ENCODE measurements at places on chromosomes 5 and 9.

- no peak for DNase-seq
These were observed 185.9 kb upstream of the RASA1 start for GRCh38 chr5:87081511-87082372.

DNA sequence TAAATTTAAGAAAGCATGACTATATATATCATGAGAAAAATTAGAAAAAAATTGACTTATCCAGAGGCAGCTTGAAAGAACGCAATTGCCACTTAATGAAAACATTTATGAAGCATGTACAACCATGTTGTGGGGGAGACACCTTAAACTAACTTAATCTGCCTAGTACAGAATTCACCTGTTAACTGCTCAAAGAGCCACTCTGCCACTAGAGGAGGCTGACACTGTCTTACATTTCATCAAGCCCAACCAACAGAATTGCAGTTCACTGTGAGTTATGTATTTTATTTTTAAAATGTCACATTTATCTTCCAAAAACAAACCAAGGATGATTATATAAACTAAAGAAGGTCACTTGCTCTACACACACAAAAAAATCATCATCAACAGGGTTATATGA is 252.9 kb downstream of the MLLT3 start:
- DNase-seq, result no peak

- DNase-seq, result no peak
These were observed 106.1 kb downstream of the THBS4 start for GRCh38 chr5:80141147-80141671.

- DNase-seq, result no peak
These were observed 222.4 kb downstream of the TLE1 start for GRCh38 chr9:81466981-81467380.

DNA sequence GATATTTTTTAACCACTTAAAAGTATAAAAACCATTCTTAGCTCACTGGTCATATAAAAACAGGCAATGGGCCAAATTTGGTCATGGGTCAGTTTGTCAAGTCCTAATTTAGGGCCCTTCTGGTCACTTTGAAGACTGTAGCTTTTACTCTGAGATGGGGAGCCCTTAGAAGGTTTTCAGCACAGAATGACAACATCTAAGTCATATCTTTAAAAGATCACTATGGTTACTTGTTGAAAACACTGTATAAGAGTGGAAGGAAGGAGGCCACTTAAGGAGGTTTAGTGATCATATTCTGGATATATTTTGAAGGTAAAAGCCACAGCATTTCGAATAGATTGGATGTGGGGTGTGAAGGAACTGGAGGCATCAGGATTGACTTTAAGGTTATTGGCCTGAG is 76.7 kb downstream of the STRBP start:
- DNase-seq, result no peak

DNA sequence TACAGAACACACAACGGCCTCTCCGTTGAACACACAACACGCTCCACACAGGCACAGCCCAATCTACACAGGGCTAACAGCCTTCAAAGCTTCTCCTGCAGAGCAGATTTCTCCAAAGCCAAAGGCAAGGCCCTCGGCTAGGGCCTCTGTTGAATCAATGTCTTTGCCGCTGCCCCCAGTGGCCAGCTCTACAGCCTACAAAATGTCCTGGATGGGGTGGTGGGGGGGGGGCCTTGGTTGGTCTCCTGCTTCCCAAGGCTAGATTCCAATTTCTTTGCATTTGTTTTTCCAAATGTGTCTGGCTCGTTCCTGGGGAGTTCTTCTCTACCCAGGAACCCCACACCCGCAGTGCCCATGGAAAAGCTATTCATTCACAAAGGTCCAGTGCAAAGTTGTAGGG is 167.2 kb downstream of the PAX5 start:
- no peak for DNase-seq

DNA sequence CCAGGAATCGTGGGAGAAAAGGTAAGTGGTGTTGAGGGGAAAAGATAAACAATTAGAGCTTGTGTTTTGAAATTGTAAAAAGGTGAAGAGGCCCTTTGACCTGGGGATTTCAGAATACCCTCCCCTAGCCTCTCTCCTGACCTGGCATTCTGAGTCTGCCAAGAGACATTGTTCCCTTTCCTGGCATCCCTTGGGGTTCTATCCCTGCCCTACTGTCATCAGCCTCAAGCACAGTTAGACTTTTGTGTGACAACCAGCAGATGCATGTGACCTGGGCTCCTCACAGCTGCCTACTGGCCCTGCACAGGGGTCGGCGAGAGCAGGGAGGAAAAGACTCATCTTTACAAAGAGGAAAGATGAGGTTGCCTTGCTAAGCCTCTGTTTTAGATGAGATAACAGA is 72.2 kb upstream of the ORM1 start:
- DNase-seq, result no peak

DNA sequence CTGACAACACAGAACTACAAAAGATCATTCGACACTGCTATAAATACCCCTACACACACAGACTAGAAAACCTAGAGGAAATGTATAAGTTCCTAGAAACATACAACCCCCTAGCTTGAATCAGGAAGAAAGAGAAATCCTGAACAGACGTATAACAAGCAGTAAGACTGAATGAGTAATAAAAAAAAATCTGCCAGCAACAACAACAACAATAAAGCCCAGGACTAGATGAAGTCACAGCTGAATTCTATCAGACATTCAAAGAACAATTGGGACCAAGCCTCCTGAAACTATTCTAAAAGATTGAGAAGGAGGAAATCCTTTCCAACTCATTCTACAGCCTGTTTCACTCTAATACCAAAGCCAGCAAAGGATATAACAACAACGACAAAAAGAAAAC is 68.2 kb upstream of the SLIT3 start:
- no peak for DNase-seq

GRCh38 chr9:69898714-69899209 is 78.1 kb downstream of the CFAP95 start:
- DNase-seq, result no peak

GRCh38 chr9:112917047-112917986 is 26.6 kb upstream of the SLC46A2 start:
- DNase-seq, result no peak

- no peak for DNase-seq
These were observed 92.7 kb downstream of the TRIO start for GRCh38 chr5:14235872-14236271.

DNA sequence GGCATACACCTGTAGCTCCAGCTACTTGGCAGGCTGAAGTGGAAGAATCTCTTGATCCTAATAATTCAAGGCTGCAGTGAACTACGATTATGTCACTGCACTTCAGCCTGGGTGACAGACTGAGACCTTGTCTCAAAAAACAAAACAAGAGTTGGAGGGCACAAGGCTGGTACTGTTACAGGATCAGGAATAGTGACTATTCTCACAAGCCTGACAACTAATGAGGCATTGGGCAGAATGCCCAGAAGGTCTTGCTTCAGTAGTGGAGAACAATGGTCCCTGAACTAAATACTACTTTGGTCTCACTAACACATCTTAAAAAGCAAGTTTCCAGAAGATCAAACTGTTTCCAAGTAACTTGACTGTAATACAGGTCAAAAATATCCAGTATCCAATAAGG is 182.9 kb upstream of the RFX3 start:
- peak; percentile 12 for DNase-seq
